ENCODE measurements at places on chromosomes 16 and 17.

DNA sequence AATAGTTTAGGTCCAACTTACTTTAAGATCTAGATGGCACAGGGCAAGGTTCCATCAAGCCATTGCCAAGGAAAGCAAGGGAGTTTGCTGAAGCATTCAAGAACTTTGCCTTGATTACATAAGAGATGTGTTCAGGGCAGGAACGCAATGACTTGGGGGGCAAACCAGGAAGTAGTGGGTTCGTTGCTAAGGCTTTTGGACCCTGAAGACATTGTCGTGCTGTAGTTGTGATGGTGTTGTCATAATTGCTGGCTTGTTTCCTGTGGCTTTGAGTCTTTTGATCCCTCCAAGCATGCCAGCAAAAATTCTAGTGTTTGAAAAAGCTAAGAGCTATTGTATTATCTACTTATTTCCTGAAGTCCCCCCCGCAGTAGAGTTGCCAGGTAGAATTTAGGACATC lies 70.7 kb upstream of the HNF1B start:
- DNase-seq = no peak

DNA sequence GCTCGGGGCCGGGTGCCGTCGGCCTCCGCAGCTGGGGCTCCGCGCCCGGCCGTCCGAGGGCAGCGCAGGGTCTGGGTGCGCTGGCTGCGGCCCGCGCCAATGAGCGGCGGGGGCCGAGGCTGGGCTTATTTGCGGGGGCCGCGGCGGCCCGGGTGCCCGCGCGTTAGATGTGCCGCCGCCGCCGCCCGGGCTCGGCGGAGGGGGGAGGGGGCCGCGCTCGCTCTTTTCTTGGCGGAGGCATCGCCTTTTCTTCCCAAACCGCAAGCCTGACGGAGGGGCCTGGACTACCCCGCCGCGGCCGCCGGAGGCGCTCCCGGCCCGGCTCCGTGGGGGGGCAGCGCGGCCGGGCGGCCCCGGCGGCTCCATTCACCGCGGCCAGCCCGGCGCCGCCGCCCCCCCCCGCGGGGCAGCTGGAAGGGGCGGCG lies at the start of gene NOTUM:
Gene NOTUM, minus strand, starts transcription at position 101 of the 425 bp plus-strand sequence. CDS start 278 bp downstream, outside the sequence.
- no peak for DNase-seq

DNA sequence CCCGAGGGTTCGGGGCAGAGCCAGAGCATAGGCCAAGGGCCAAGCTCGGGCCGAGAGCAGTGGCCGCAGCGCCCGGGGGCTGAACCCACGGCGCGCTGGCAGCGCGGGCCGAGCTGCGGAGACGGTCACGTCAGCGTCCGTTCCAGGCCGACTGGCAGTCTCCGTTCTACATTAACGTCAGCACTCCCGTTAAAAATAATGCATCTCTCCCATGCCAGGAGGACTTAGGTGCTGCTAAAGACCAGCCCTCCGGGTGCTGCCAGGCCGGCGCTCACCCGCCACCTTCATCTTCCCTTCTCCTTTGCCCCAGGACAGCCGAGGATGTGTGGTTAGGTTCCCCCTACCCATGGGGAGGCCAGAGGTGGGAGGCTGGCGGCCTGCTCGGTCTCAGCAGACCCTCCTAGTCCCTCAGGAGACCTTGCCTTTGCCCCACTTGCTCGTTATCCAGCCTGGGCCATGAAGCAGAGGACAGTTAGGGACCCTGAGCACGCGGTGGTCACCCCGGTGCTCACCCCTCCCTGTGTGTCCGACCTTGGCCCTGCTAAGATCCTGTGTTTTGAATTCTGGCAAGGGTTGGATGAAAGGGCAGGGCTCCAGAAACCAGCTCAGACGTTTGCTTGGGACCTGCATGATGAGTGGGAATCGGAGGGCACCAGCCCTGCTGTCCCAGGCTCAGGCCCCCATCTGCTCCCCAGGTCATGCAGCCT lies 572 bp downstream of the MPG start:
- DNase-seq = no peak

DNA sequence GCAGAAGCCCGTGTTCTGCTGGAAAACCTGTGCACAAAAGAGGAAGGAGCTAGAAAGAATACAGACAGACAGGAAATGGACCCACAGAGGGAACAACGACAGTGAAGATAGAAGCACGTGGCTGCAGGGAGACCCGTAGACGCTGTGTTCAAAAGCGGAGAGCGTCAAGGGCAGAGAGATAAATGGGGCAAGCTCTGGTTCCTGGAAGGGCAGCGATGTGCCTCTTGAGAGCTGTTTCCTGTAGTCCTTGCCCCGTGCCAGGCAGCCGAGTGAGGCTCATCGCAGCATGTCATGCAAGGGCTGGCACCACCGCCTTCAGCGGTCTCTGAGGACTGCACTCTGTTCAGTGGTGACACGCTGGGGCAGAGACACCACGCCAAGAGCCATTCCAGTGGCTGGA lies 43.6 kb upstream of the CACNG5 start:
- DNase-seq = no peak

DNA sequence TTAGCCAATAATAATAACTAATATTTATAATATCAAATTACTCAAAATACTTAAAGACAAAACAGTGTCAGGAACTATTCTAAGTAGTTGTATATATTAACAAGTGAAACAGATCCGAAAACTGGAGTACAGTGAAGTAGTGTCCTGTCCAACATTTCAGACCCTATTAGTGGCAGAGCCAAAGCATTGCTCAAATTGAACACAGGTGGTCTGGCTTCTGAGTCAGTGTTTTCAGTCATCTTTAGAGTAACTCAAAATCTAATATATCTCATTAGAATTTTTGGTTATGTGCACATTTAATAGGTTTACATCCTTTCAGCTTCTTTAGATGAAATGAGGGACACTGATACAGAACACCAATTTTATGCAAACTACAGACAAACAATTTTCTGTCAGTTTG lies 652.5 kb downstream of the CDH11 start:
- no peak for DNase-seq

- DNase-seq = no peak
Measured at GRCh38 chr16:83727018-83727417, 80.8 kb upstream of the HSBP1 start.

- DNase-seq = no peak
Measured at GRCh38 chr16:57549730-57550129, 7.3 kb downstream of the ADGRG5 start.

- DNase-seq = no peak
Measured at GRCh38 chr17:76000016-76000754, 470 bp upstream of the CDK3 start.

GRCh38 chr17:55236316-55236715 lies 28.4 kb upstream of the HLF start:
- DNase-seq = no peak

DNA sequence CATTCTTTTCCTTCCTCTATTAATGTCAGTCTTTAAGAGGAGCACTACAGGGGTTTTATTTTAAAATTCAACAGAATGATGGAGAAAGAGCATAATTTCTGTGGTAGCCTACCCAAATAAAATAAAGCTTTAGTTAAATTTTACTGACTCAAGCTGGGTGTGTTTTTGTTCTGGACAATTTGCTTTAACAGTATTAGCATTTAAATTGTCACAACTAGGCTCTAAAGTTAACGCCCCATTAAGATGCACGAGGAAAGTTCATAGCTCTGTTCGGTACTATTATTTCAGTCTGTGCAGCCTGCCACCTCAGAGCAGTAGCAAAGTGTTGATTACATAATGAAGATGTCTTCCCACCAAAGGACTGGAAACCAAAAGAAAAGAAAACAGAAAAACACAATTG lies 52.0 kb downstream of the CDK12 start:
- DNase-seq = no peak

DNA sequence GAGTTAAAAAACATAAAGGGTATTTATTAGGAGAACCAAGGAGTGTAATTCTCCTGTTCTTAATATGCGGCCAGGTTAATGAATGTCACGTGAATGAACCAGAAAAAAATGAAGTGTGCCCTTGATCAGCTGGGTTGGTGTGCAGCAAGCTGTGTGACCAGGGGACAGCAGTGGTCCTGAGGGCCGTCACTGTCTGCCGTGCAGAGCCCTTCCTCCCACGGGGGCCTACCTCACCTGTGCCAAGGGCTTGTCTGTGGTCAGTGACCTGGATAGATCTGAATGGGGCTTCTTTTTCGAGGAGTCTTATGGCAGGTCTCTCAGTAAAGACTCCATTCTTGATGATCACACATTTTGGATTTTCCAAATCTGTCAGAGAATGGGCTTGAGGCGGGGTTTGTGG lies 17.7 kb upstream of the STH start:
- DNase-seq = no peak

GRCh38 chr17:41518789-41519449 lies at the start of gene KRT15:
KRT15 (minus strand) TSS chr17:41518890; CDS start chr17:41518827, 63 bp downstream.
- DNase-seq = no peak

DNA sequence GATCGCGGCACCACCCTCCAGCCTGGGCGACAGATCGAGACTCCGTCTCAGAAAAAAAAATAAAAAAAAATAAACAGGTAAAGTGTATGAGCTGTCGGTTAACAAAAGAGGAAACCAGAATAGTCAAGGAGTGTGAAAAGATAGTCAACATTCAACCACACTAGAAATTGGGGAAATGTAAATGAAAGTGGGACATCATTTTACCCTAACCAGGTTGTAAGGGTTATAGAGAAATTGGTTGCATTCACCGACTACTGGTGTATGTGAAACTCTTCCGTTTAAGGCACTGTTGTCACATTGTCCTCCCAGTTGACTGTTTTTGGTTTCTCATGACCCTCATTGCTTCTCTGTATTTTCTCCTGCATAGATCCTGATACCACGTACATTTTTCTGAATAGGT lies 62.8 kb downstream of the RABEP1 start:
- no peak for DNase-seq

DNA sequence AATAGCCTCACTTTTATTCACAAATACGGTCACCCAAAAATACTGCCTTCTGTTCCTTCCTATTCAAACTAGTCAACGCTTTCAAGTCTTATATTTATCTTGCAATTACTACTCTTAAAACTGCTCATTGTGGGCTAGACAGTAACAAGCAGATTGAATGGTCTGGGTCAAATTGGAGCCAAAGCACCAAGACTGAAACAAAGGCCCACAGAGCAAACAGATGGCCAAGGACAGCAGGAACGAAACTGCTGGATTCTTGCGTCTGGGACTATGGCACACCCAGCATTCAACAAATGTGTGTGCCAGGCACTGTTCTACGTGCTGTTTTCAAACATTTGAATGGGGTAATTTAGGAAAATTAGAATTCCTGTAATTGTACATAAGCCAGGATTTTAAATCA lies 250.1 kb upstream of the PSMD7 start:
- DNase-seq = no peak
